Anterior cingulate cortex (tissue), 58 donors: ENCODE measurements at places on chromosomes 2 and 18.

DNA sequence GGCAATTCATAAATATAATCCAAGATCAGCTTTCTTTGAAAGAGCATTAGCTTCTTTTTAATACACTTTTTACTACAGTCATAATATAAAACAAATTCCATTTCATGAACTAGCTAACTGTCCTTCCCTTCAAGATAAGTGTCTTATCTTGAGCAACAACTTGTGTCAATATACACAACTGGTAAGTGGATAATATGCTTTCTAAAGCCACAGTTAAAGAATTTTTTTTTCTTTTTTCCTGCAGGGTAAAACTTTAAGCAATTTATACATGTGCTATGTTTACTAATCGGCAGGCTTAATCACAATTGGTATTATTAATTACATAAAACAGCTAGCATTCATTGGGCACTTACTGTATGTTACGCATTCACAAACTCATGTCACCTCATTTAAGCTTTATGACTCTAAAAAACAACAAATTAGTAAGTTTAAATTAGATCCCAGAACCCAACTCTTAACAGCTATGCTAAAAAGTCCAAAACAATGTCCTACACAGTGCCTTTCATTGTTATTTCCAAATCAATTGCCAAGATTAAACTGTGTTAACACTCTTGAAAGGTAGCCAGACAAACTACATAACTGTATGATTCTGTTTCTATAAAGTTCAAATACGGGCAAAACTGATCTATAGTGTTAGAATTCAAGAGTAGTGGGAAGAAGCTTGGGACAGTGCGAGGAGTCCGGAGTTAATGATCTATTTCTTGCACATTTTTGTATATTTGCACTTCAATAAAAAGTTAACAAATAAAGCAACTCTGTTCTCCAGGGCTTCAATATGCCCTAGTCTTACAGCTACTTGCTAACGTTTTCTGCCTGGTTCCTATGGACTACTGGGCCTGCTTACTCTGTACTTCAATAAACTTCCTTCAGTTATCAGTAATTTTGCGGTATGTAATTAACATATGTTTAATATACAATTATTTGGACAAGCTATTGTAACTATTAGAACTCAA lies 6.0 kb downstream of the TXNL1 start:
- no peak for DNase-seq

- peak; percentile 27 for DNase-seq
These were observed 117.1 kb upstream of the DTNA start for GRCh38 chr18:34592961-34593382.

DNA sequence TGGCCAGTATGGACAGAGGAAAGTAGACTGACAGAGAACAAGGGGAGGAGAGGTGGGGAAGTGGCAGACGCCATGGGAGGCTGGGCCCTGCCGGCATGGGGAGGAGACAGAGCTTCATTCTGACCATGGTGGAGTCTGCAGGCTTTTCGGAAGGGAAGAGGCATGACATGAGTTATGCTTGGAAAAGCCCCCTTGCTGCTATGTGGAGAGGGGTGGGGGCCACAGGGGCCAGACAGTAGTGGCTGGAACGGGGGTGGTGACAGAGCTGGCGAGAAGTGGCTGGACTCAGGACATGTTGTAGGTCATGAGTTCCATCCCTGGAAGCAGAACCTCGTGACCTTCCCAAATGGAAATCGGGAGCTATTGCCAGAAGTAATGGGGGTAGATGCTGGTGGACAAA lies 66.7 kb upstream of the DAPL1 start:
- no peak for DNase-seq

DNA sequence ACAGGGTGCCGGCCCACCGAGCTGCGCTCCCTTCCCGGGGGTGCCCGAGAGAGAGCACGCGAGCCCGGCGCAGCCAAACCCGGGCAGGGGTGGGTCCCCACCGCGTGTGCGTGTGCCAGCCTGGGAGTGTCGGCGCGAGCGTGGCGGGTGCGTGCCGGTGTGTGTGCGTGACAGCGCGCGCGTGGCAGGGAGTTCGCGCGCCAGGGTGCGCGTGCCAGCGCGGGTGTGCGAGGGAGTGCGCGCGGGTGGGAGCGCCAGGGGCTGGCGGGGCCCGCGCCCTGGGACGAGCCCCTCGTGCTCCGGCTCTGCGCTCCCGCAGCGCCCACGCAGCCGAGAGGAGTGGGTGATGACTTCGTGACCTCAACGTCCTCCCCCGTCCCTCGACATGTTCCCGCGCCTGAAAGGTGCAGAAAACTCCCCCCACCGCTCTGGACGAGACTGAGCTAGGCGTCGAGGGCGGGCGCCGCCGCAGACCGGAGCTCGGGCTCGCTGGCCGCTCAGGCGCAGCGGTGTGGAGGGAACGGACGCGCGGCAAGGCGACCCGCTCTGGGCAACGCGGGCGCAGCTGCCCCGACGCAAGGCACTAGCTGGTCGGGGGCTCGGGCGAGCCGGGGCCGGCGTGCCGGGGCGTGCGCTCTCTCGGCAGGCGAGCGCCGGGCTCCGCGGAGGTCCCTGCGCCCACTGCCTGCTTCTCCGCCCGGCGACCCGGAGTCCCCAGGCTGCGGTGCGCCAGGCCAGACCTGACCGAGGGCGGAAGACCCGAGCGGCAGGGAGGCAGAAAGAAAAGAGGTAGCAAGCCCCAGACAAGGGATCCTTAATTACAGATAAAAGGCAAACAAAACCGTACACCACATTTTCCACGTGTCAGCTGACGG lies 582.8 kb downstream of the ZEB2 start:
- no peak for DNase-seq

- no peak for DNase-seq
These were observed 187.5 kb upstream of the MAP2 start for GRCh38 chr2:209236377-209236776.

GRCh38 chr18:66150650-66151049 lies 399.8 kb downstream of the CDH7 start:
- DNase-seq, result no peak

GRCh38 chr2:171529914-171530313 lies 7.6 kb downstream of the CYBRD1 start:
- DNase-seq, result no peak

DNA sequence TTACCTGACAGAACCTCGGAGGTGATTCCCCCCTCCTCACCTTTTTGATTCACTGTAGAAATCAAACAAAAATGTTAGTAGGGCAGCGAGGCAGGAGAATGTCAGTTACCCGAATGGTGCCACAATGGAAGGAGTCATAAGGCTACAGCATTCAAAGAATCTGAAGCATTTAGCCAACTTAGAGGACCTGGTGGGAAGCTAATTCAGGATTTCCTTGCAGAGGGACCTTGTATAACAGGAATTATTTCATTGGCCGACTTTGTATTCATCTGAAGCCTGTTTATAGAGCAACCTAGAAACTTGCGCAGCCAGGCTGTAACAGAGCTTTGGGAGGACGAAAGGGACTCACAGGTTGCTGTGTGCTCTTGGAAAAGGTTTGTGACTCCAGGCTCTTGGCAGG lies 129.1 kb upstream of the MMADHC start:
- DNase-seq, result no peak

DNA sequence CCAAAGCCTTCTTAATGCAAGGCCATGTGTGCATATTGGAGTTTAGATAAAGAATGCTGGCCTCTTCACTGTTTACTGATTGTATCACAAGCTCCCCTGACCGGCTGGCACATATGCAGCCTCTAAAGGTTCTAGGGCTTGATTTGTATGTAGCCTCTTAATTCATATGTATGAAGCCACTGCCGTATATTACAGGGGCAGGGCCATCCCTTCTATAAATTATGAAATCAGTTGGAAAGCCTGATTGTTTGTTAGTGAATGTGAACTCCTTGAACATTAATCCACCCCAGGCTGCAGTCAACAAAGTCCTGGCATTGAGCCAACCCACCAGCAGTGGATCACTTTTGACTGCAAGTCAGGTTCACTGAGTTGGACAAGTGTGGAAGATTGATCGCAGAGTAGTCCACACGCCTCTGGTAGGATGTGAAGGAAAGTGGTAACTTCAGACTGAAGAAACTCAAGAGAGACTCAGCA lies 61.6 kb upstream of the PARD3B start:
- no peak for DNase-seq

- no peak for DNase-seq
These were observed 7.3 kb upstream of the PRLH start for GRCh38 chr2:237558961-237559641.
